Fibroblast of lung (primary cell): ENCODE measurements at places on chromosomes 7 and 10. TPM values are rescaled to one million over a fixed set of nuclear protein-coding genes. Genes with fewer than 3 reads are reported as not detected.

Gene ASB15
- total RNA-seq: not detected in 2 replicates

Gene BLNK
- 0.33 and 0.51 TPM in 2 replicates for total RNA-seq

Gene PLXDC2
- 5.1 and 12.3 TPM in 2 replicates for total RNA-seq

Gene GPR26
- not detected in 2 replicates for total RNA-seq

Gene TMEM243
- 25.6 and 33.1 TPM in 2 replicates for total RNA-seq

Gene TSC22D4
- 15.2 and 21.1 TPM in 2 replicates for total RNA-seq

Gene KCNMA1
- total RNA-seq: 103 and 138 TPM in 2 replicates

Gene C7orf57
- not detected in 2 replicates for total RNA-seq

Gene TMEM213
- total RNA-seq: not detected in 2 replicates

Gene TWIST1
- 23.9 and 31.2 TPM in 2 replicates for total RNA-seq

Gene SRRM3
- 1.0 and 1.7 TPM in 2 replicates for total RNA-seq
